HCT116 (cell line): ENCODE measurements at places on chromosomes 7 and 10. TPM values are rescaled to one million over a fixed set of nuclear protein-coding genes. Genes with fewer than 3 reads are reported as not detected.
A peak's percentile ranks its signal among the peaks of the same experiment; 100 is the strongest.

- no peaks in the 10 kb centered on the region for H3K27me3 ChIP-seq
- peak overlapping the region; percentile 87 for H3K27ac ChIP-seq
- peaks cover 68% of the 10 kb centered on the region for H3K4me1 ChIP-seq
- no peak overlapping the region for H3K4me3 ChIP-seq
- no peak for DNase-seq
Observed at GRCh38 chr7:151428378-151429236, 11.3 kb downstream of the CRYGN start.

DNA sequence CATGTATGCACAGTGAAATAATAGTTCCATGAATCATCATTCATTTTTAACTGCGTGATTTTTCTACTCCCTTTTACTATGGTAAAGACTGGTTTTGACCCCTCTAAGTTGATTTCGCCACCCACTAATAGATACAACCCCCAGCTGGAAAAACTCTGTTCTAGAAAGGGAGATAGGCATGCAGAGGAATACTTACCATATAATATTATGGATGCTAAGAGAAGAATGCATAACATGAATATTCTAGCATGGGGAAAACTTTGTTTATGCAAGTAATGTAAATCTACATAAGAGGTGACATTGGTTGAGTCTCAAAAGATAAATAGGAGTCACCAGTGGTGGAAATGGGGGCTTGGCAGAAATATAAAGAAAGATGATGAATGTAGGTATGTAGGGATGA, 97.3 kb upstream of the MBL2 start:
- H3K4me3 ChIP-seq, result no peak overlapping the region
- no peak overlapping the region for H3K27ac ChIP-seq
- no peak for DNase-seq
- H3K4me1 ChIP-seq, result no peaks in the 10 kb centered on the region
- no peaks in the 10 kb centered on the region for H3K27me3 ChIP-seq
- no peaks in the 10 kb centered on the region for H3K36me3 ChIP-seq

DNA sequence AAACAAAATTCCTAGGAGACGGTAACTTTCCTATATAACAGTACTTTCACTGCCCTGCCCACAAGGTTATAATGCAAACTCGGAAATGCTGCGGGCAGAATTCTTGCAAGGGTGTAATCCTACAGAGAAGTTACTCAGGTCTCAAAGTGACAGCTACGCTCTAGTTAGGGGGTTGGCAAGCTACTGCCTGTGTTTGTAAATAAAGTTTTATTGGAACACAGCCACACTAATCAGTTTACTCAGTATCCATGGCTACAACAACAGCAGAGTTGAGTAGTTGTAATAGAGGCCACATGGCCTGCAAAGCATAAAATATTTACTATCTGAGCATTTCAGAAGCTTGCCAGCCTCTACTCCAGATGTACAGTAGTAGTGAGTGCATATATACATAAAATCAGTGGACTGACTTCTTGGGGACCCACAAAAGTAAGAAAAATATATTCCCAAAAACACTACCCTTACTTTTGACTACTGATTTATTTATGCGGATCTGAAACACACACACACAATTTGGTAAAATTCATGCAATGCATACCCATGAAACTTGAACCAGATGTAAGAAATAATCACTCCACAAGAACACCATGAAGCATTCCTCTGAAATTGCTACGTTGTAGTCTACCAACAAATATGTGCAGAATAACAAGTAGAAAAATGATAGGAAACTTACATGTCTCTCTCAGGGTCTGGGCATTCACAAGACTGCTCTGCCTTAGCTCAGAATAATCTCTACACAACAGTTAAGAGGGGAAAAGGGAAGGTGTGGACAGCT, 53.0 kb downstream of the SMURF1 start:
- H3K27me3 ChIP-seq, result no peaks in the 10 kb centered on the region
- no peak for DNase-seq
- no peak overlapping the region for H3K27ac ChIP-seq
- H3K4me3 ChIP-seq, result no peak overlapping the region
- peaks cover 7% of the 10 kb centered on the region; the same call in 1 of the 2 replicates for H3K4me1 ChIP-seq

Gene ZNF736
- 0.15 TPM for total RNA-seq

Gene GBX1
- total RNA-seq, result 0.86 TPM

Gene ARHGAP21
- 47.7 TPM for total RNA-seq

Gene LIPM
- not detected for total RNA-seq
